HS-27A (cell line): ENCODE measurements at places on chromosomes 7 and 10.

GRCh38 chr10:90674461-90674860, 183.4 kb downstream of the HTR7 start:
- no peak for DNase-seq

- DNase-seq: no peak
These were observed 8.5 kb downstream of the CLIP2 start for GRCh38 chr7:74297516-74298233.

DNA sequence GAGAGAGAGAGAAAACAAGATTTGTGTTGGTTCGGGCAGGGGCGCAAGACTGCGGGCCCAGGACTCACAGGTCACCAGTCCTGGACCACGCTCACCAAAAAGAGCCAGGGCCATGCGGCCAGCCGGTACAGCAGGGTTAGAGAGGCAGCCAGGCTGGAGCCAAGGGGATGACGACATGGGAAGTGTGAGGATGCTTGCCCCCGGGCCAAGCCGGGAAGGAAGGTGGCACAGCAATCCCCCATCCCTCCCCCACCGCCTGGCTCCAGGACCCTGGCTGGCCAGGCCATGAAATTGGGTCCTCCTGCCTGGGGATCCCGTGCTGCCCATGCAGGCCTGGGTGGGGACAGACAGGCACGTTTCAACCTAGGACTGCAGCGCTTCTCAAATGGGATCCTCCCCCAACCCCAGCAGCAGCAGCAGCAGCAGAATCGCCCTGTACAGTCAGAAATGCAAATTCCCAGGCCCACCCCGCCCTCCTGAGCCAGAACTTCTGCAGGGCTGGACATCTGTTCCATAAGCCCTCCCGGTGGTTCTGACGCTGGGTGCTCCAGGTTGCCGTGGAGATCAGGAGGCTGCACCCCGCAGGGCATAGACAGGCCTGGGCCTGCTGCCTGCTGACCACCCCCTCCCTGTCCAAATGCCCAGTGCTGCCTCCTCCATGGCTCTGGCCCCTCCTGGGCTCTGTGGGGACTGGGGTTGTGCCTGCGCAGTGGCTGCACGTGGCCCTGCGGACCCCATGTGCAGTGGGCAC, 35.0 kb downstream of the YKT6 start:
- no peak for DNase-seq

GRCh38 chr7:157464111-157464970, 127.5 kb downstream of the DNAJB6 start:
- no peak for DNase-seq

DNA sequence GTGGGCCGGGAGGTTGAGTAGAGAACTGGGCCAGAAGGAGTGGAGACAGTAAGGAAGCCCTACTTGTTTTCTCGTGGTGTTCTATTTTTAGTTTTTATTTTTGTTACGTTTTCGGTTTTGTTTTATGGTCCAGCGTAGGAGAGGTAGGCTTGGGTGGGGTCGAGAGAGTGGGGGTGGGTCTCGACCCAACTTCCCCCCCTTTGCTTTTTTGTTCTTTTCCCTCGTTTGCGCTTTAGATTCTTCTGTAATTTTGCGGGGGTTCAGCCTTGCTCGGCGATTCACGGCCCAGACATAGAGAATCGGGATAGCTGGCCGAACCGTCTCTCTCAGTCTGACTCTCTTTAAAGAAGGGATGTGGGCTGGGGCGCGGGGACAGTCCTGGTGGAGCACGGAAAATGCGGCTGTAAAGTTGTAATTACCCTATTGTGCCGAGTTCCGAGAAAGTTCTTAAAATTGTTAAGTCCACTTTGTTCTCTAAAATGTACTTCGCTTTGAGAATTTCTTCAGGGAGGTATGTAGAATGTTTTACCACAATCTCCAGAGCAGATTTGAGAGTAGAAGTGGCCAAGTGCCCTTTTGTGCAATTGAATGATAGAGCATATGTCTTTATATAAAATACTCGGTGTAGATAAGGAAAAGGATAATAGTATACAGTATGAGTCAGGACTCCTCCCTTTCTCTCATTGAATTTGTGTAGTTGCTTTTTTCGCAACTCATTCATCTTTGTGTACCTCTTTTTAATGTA, 816 bp downstream of the DMTF1 start:
- DNase-seq: no peak

GRCh38 chr7:115363916-115364315, 442.0 kb downstream of the MDFIC start:
- DNase-seq: no peak

GRCh38 chr7:79781716-79782115, 328.2 kb upstream of the MAGI2 start:
- DNase-seq: no peak

DNA sequence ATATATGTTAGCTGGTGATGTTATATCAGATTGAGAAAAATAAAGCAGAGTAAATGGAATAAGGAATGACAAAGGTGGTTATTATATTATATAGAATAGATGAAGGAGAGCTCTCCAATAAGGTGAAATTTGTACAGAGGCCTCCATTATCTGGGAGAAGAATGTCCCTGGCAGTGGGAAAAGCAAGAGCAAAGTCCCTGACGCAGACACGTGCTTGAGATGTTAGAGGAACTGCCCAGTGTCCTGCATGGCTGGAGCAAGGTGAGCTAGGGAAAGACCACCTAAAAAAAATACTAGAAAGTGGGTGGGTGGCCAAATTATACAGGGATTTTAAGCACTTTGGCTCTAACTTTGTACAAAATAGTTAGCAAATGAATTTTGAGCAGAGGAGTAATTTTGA, 120.7 kb downstream of the MDFIC start:
- DNase-seq: no peak

GRCh38 chr7:91226411-91226810, 37.8 kb upstream of the FZD1 start:
- DNase-seq: no peak

GRCh38 chr7:141027043-141027442, 12.3 kb upstream of the MRPS33 start:
- no peak for DNase-seq

- no peak for DNase-seq
These were observed 155.1 kb upstream of the MKI67 start for GRCh38 chr10:128281343-128281742.

- no peak for DNase-seq
These were observed 167.3 kb upstream of the MYO3A start for GRCh38 chr10:25766687-25767221.

DNA sequence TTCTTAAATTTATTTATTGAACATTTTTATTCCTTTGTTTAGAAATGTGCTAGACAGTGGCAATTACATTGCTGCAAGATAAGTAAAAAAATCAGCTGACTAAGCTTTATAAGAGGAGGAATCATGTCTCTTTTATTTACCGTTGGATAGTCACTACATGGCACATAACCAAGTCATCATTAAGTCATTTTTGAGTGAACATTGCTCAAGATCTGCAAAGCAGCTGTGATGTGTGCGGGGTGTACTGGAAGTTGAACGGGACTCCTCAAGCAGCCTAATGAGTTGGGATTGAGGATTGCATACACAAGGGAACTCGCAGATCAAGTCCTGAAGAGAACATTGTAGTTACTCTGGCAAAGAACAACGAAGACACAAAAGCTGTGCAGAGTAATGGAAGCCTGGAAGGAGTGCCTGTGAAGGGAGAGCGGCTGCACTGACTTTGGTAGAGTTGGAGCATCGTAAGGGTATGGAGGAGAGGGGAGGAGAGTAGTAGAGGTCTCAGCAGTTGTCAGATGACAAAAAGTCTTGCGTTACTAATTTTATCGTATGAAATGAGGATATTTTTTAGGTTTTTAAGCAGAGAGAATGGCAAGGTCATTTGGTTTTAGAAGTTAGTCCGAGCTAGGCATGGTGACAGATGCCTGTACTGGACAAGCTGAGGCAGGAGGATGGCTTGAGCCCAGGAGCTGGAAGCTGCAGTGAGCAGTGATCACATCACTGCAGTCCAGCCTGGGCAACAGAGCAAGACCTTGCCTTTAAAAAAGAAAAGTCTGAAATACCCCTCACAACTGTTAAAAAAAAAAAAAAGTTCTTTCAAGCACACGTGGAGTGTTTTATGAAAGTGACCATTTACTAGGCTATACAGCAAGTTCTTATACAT, 95.1 kb downstream of the BMPR1A start:
- DNase-seq: no peak

DNA sequence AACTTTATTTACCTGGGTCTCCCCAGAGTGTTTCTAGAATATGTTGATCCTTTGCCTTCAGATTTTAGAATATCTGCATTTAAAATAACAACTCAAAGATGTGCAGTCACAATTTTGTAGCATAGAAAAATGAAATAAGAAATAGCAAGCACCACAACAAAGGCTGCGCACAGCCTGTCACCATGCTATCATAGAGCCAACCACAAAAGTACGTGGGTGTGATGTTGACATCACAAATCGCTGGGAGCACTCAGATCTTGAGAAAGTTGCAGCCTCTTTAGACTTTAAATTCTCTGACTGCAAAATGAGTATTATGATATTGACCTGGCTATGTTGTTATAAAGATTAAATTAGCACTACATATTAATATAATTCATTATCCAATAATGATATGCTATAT, 177.9 kb downstream of the TNS3 start:
- DNase-seq: no peak

GRCh38 chr7:15687546-15688278, 1.2 kb upstream of the MEOX2 start:
- DNase-seq: no peak

GRCh38 chr7:149229526-149229925, 9.9 kb upstream of the ZNF212 start:
- DNase-seq: no peak

DNA sequence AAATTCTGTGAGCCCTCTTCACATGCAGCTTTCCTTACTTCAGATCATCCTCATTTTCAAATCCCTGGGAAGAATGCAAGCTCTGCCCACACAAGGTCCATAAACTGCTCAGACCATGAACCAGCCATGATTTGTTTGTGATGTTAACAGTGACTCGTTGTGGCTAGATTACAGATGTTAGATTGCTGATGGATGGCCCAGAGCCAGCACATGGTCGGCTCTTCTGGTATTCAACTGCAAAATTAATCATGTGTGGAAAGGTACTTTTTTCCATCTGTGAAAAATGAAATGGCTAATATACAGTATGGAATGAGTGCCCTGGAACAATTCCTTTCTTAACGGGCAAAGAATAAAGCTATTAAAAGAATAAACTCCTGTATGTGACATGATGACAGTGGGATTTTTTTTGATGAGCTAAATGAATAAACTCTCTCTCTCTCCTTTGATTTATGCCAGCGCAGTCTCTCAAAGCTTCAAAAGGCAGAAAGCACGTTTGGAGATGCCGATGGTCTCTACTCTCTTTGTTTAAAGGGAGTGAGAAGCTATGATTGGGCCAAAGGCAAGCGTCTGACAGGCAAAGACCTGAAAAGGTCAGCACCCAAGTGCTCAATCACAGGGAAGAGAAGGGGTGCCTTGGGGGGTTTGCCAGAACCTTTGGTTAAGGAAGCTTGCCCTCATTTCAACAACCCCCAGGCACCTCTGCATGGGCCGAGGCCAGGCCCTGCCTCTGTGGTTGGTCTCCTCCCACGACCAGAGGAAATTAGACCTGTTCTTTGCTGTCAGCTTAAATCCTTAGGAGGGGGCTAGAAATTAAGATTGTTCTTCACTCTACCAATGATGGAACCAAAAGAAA, 444.0 kb upstream of the NFE2L3 start:
- no peak for DNase-seq

DNA sequence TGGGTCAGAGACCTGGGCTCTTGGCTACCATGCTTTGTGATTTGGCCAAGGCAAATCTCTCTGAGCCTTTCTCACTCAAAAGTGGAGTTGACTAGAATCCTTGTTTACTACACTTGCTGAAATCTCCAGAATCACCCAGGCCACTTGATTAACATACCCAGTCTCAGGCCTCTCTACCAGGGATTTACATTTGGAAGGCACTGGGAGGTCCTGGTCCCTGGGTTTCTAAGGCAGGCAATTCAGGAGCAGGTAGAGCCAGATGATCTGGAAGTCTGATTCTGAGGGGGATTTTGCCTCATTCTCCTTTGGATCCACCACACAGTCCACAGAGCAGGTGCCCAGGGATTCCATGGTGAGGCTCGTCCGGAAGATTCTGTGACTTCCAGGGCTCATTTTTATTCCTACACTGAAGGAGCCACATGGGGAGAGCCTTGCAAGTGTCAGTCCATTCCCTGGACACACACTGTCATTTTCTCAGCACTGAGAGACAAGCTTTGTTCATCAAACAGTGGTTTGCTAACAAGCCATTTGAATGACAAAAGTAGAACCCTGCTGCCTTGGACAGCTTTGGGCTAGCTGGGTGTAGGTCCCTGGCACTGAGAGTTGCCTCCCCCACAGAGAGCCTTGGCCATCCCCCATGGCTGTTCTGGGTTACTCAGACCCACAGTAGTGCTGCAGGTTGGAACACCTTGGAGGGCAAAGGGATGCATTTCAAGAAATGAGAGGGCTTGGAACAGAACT, 74.2 kb downstream of the NOC3L start:
- DNase-seq: no peak

GRCh38 chr7:141342621-141343408, 208.4 kb upstream of the AGK start:
- DNase-seq: no peak

GRCh38 chr10:123149568-123150270, 1.8 kb downstream of the HMX2 start:
- DNase-seq: no peak

DNA sequence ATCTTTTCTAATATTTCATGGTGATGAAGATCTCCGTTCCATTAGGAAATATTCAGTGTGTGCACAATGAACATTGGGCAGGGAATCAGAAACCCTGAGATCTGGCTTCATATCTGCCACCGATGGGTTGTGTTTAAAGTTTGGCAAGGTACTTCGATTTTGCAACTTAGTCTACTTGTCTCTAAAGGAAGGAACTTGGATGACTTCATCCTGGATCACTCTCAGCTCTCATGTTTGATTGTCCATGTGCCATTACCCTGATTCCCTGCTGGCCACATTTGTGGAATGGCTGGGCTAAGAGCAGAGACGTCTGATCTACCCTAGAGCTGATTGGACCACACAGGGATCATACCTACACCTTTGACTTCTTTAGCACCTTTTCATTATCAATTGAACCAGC, 177.0 kb upstream of the KMT2E start:
- no peak for DNase-seq

DNA sequence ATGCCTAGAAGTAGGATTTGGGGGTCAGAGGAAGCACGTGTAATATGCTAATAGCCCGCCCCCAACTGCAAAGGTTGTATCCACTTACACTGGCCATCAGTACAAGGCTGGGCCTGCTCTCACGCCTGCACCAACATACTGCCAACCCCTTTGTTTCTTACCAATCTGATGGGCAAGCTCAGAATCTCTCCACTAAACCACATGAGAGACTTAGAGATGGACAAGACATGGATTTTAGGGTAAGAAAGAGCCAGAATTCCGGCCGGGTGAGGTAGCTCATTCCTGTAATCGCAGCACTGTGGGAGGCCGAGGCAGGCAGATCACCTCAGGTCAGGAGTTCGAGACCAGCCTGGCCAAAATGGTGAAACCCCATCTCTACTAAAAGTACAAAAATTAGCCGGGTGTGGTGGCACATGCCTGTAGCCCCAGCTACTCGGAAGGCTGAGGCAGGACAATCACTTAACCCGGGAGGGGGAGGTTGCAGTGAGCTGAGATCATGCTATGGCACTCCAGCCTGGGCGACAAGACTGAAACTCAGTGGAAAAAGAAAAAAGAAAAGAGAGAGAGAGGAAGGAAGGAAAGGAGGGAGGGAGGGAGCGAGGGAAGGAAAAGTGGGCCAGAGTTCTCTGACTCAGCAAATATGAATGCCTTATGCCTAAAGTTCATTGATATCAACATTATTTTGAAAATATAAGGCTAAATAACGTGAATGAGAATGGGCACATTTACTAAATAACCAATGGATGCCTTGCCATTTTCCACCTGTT, 162.2 kb downstream of the SLIT1 start:
- DNase-seq: peak; percentile 38

- DNase-seq: no peak
These were observed 473.7 kb downstream of the SUGCT start for GRCh38 chr7:40608321-40609075.
